ENCODE measurements at places on chromosomes 3 and 15.

DNA sequence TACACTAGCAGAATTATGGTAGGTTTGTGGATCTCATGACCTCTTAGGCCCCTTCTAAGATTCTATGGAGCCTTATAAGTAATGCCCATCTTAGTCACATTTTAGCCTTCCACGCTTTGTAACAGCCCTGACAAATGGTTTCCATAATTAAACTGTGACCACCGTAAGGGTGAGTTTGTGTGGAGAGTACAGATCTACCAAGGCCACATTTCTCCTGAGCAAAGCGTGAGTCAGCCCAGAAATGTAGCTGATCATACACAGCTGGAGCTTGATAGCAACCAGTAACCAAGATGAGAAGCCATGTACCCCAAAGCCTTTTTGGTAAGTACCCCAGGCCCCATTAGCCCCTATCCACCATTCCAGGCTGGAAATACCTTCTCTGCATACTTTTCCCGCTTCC is 31.7 kb downstream of the CHAC1 start:
- peak; percentile 94 for DNase-seq

DNA sequence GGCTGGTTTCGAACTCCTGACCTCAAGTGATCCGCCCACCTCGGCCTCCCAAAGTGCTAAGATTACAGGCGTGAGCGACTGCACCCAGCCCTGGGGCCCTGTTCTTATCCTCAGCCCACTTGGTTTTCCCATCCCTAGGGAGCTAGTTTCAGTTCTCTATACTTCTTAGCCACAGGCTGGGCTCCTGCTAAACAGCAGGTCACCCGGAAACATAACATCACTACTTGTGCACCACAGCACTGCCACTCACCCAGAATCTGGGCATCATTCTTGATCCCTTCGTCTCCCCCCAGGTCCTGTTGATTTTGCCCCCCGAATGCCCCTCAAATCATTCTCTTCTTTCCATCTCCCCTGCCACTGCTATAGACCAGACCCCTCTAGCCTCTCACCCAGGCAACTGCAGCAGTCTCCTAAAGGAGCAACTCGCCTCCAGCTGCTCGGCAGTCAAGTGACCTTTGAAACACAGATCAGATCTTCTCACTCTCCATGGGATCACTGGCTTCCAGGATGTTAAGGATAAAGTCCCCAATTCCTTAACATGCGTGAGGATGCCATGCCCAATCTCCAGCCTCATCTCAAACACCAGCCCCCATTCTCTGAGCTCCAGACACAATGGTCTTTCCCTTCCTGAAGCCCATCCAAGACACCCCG is 5.6 kb upstream of the AP3S2 start:
- DNase-seq, result no peak

DNA sequence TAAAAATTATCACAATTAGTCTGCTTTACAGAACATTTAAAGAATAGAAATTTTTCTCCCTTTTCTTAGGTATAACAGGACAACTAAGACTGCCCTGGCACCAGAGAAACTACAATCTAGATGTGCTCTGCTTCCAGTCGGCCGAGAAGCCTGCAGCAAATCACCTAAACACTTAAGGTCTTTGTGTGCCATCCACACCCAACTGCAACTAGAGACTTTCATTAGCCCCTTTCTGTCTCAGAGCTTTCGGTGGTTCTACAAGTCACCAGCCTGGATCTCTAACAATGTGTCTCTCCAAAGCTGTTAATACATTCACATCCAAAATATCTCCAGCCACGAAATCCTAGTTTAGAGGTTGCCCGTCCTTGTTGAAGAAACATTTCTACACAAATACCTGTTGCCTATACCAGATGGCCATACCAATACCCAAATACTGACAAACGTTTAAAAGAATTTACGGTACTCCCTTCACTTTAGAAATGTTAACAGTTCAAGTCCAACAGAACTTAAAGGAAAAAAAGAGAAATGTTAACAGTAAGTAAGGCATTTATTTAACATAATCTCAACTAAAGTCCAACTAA is 6.7 kb downstream of the PRC1 start:
- DNase-seq, result no peak

DNA sequence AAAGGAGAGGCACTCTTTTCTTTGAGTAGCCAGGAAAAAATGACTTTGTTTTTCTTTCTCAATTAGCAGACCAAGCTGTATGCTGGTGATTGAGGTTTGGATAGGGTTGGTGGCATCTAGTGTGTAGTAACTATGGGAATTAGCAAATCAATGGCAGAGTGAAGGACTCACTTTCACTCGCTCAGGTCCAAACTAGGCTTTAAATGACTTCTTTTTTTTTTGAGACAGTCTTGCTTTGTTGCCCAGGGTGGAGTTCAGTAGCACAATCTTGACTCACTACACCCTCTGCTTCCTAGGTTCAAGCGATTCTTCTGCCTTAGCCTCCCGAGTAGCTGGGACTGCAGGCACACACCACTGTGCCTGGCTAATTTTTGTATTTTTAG is 35.9 kb downstream of the PRKCI start:
- DNase-seq, result no peak

GRCh38 chr15:73648014-73648295 is 14.8 kb upstream of the NPTN start:
- DNase-seq, result no peak

GRCh38 chr15:41778521-41778920 is 4.2 kb downstream of the MAPKBP1 start:
- DNase-seq, result peak; percentile 38

DNA sequence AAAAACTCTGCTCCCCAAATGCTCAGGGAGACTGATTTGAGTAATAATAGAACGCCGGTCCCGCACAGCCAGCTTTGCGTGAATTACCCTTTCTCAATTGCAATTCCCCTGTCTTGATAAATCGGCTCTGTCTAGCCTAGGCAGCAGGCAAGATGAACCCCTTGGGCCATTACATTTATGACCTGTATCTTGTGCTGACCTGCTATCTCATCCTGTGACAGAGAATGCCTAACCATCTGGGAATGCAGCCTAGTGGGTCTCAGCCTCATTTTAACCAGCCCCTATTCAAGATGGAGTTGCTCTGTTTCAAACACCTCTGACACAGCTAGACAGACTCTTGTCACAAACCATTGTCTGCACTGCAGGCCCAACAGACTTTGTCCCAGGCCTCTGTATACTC is 13.8 kb upstream of the NUP210 start:
- no peak for DNase-seq

GRCh38 chr3:100068826-100069225 is 45.5 kb downstream of the FILIP1L start:
- peak; percentile 79 for DNase-seq

GRCh38 chr15:79680720-79681119 is 216.1 kb downstream of the MTHFS start:
- DNase-seq, result peak; percentile 95

- peak; percentile 22 for DNase-seq
Measured at GRCh38 chr15:67792250-67792942, 32.9 kb upstream of the SKOR1 start.

DNA sequence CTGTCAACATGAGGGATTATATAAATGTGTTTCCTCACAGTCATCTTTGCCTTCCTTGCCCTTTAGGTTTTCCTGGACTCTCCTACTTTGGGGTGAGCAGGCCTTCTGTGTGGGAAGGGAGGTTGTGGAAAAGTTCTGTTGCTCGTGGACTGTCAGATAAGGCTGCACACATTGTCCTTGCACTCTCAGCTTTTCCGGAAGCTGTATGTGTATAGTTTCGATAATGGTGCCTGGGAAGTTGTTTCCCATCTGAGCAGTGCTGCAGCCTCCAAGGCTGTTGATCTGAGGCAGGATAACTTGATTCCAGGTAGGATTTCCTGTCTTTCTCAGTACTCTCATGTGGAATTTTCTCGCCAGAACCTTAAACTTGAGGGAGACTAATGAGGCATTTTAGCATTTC is 297.8 kb upstream of the AZI2 start:
- DNase-seq, result no peak

- DNase-seq, result no peak
Measured at GRCh38 chr15:70376031-70376928, 278.6 kb upstream of the TLE3 start.

DNA sequence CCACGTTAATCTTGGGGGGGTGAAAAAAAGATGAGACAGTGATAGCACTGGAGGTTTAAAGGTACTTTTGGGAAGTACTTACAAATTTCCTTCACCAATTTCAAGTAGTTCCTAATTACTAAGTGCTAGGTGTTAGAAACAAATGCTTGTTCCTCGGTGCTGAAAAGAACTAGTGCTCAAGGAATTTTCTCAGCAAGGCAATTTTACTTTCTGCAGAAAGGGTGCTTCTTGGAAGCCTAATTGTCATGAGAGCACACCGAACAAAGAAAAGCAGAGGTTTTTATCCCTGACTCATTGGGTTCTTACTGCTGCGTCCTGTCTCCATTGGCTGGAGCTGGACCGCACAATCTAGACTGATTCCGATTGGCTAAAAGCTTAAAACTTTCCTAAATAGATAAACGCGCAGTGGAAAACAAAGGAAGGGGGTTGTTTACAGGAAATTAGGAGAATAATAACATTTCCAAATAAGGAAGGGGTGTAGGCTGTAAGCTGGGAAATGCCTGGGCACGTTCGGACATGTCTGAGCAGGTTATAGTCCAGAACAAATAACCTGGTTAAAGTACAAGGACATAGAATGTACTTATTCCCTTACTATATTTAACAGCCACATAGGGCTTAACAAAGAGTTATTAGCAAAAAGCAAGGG is 49.6 kb downstream of the CHD2 start:
- DNase-seq, result peak; percentile 21

GRCh38 chr3:30764281-30764680 is 130.2 kb downstream of the GADL1 start:
- DNase-seq, result no peak

- DNase-seq, result peak; percentile 97
Measured at GRCh38 chr15:82132742-82133141, 86.9 kb upstream of the MEX3B start.

GRCh38 chr15:72809329-72809728 is 25.8 kb upstream of the ADPGK start:
- no peak for DNase-seq

DNA sequence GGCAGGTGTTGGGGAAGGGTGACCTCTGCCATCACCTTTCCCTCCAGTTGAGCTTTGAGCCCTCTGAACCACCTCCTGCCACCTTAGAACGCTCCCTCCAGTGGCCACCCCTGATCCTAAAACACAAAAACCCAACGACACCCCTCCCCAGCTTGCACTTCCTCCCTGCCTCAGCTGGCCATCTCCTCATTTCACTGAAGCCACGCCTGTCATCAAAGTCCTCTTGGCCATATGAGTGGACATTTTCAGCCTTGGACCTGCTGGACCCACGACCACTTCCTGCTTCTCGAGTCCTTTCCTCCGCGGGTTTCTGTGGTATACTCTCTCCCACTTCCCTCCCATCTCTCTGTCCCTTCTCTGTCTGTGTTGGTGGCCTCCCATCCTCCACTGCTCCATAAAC is 48.5 kb upstream of the NR2C2 start:
- no peak for DNase-seq

- DNase-seq, result no peak
Measured at GRCh38 chr15:41494922-41495735, 1.5 kb downstream of the ITPKA start.

GRCh38 chr3:143731776-143732175 is 116.5 kb downstream of the SLC9A9 start:
- peak; percentile 18 for DNase-seq

GRCh38 chr15:33494306-33494705 is 183.5 kb downstream of the RYR3 start:
- no peak for DNase-seq

GRCh38 chr15:88803241-88803919 is at the start of gene ACAN:
TSS of gene ACAN (plus strand) at chr15:88803436. CDS start at chr15:88836207, 32,771 bp downstream.
- no peak for DNase-seq

DNA sequence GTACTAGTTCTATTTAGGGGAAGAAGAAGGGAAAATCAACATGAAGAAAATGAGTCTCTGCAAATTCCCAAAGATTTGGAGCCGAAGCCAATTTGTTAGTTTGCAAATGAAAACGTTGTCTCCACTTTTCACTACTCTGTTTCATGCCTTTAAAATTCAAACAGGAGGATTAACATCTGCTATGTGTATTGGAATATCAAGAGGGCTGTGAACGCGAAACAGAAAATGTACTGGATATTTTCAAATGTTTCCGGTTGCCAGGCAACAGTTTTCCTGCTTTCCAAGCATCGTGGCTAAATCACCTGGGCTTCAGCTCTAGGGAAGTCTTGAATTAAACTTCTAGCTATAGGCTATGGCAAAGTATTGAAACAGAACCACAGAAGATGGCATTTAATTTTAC is 172.8 kb downstream of the KCNMB2 start:
- DNase-seq, result no peak

DNA sequence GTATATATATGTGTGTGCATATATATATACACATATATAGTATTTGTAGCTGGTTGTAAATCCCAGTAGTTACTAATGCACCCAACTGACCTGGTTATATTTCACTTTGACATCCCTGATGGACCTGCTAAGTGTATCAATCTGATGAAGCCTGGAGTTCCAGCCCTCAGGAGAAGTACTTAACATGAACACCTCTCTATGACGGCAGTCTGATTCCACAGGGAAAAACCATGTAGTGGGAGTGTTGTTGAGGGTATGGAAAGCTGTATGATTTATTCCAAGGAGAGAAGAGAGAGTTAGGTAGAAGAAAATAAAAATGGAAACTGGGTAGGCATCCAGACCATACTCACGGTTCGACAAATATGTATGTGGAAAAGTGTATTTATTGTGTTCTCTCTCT is 531.2 kb upstream of the SEMA6D start:
- no peak for DNase-seq

GRCh38 chr15:92226020-92226612 is 167.6 kb upstream of the ST8SIA2 start:
- no peak for DNase-seq

DNA sequence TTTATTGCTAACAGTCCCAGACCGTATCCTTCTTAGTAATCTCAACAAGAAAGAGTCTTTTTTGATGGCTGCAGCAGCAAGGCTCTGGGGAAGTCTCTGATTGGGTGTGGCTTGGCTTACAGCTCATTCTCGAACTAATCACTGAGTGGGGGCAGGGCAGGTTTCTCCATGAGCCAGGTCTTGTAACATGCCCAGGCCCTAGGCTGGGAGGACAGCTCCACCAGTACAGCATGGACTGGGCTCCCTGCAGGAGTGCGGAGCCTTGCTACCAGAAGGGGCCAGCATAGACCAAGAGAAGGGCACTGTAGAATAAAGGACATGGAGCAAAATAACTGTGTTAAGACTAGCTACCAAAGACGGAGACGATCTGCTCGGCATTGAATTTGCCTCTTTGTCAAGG is 7.2 kb downstream of the CD276 start:
- DNase-seq, result peak; percentile 63

DNA sequence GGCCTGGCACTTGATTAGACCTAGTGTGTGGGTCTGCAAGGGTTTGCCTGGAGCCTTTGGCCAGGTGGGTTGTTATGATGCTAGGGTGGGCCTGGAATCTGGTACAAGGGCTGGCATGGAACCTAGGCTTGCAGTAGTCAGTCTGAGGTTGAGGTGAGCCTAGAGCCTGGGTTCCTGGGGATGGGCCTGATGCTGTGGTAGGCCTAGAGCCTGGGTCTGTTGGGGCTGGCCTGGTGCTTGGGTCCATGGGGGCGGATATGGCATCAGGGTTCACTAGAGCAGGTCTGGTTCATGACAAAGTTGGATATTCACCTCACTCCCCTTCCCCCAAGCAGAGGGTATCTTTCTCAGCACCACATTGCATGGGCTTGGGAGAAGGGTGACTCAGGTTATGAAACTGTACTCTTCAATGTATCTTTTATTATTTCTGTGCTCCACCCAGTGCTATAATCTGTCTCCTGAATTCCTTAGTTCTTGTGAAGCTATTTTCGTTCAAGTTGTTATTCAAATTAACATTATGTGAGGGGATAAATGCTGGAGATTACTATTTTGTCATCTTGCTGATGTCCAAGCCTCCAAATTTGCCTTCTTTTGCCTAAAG is 274.4 kb downstream of the NFKBIZ start:
- DNase-seq, result peak; percentile 10

- no peak for DNase-seq
Measured at GRCh38 chr15:70866982-70867641, 13.2 kb upstream of the LARP6 start.
